ENCODE measurements at places on chromosomes 12 and 14. TPM values are rescaled to one million over a fixed set of nuclear protein-coding genes. Genes with fewer than 3 reads are reported as not detected.

Gene ADIPOR2
- 44.6 TPM for total RNA-seq

Gene SINHCAF
- 27.5 TPM for total RNA-seq

Gene TSPAN19
- total RNA-seq: not detected

Gene USP44
- not detected for total RNA-seq

Gene KLRG1
- total RNA-seq: not detected

- H3K36me3 ChIP-seq: no peaks in the 10 kb centered on the region
- no peak overlapping the region for H3K4me3 ChIP-seq
- H3K4me1 ChIP-seq: no peaks in the 10 kb centered on the region
- H3K27me3 ChIP-seq: peaks cover 4% of the 10 kb centered on the region
- DNase-seq: no peak
These were observed 19.4 kb downstream of the AICDA start for GRCh38 chr12:8593246-8593645.

DNA sequence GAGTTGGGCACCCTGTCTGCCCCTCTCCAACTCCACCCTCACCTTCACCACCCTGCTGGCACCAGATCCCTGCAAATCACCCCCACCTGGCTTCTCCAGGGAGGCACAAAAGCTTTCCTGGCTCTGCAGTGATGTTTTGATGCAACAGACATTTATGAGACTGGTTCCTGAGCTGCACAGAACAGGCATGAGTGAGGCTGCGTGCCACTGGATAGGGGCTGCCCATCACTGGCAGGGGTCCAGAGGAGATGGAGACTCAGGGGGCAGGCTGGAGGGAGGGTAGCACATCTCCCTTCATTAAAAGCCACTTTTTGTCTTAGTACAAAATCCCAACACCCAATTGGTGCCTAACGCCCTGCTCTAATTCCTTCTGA, 17.3 kb upstream of the ZDHHC22 start:
- DNase-seq: no peak
- no peak overlapping the region for H3K27ac ChIP-seq
- H3K27me3 ChIP-seq: peaks cover 28% of the 10 kb centered on the region

DNA sequence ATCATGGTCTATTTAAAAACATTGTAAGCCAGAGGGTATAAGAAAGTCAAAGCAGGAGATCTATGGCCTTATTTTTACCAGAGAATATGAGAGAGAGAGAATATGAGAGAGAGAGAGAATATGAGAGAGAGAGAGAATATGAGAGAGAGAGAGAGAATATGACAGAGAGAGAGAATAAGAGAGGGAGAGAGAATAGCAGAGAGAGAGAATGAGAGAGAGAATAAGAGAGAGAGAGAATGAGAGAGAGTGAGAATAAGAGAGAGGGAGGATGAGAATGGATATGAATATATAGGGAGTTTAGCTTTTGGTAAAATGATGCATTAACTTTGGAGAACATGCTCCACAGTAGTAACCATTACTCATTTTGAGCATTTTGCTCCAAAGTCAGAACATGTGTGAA, 48.0 kb upstream of the ALG10B start:
- H3K4me3 ChIP-seq: no peak overlapping the region
- H3K36me3 ChIP-seq: no peaks in the 10 kb centered on the region
- H3K27me3 ChIP-seq: no peaks in the 10 kb centered on the region
- no peaks in the 10 kb centered on the region for H3K4me1 ChIP-seq

Gene FAIM2
- total RNA-seq: 0.46 TPM

DNA sequence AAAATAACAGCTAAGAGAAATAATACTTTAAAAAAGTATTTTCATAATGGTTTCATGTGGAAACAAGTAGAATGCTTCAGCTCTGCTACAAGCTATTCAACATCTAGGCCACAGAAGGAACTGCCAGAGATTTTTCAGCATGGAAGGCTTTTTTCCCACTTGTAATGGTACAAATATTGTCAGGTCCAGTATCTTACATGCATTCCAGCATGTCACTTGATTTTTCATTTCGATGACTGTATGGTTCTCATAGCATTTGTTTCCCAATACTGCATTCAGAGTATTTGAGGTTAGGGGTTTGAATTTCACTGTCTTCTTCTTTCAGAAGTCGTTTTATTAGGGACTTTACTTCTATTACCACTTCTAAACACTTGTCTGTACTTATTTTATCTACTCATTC, 1701.5 kb upstream of the FLRT2 start:
- H3K27me3 ChIP-seq: no peaks in the 10 kb centered on the region
- H3K27ac ChIP-seq: no peak overlapping the region
- peaks cover 10% of the 10 kb centered on the region for H3K4me1 ChIP-seq
- H3K4me3 ChIP-seq: no peak overlapping the region
- no peak for DNase-seq

Gene KRT4
- total RNA-seq: 0.29 TPM

Gene TRHDE
- 106 TPM for total RNA-seq

Gene RNASE7
- total RNA-seq: not detected

DNA sequence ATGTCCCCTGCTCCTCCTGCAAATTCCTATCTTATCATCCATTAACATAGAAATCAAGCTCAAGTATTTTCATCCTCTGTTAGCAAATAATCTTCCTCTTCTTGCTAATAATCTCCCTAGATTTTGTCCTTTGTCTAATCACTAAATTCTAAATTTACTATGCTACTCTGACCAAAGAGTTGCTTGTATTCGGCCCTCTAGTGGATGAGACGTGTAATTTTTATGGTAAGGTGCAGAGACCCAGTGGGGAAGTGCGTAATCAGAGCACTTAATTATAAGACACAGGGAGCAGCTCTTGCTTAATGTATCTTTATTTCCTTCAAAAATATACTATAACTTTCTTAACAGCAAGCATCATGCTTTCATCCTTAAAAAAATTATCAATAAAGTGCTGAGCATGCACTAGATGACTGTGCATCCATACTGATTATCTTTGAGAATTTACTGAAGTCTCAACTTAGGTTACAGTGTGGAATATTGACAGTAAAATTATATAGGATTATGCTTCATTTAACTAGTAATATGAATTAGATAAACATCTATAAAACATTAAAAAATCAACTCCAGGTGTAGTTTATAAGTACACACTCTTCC, 212.6 kb downstream of the SLC16A7 start:
- DNase-seq: peak; percentile 30
- H3K36me3 ChIP-seq: no peaks in the 10 kb centered on the region
- peaks cover 21% of the 10 kb centered on the region for H3K4me1 ChIP-seq
- H3K4me3 ChIP-seq: no peak overlapping the region
- H3K27me3 ChIP-seq: no peaks in the 10 kb centered on the region
- no peak overlapping the region for H3K27ac ChIP-seq

Gene CLEC1B
- not detected for total RNA-seq

DNA sequence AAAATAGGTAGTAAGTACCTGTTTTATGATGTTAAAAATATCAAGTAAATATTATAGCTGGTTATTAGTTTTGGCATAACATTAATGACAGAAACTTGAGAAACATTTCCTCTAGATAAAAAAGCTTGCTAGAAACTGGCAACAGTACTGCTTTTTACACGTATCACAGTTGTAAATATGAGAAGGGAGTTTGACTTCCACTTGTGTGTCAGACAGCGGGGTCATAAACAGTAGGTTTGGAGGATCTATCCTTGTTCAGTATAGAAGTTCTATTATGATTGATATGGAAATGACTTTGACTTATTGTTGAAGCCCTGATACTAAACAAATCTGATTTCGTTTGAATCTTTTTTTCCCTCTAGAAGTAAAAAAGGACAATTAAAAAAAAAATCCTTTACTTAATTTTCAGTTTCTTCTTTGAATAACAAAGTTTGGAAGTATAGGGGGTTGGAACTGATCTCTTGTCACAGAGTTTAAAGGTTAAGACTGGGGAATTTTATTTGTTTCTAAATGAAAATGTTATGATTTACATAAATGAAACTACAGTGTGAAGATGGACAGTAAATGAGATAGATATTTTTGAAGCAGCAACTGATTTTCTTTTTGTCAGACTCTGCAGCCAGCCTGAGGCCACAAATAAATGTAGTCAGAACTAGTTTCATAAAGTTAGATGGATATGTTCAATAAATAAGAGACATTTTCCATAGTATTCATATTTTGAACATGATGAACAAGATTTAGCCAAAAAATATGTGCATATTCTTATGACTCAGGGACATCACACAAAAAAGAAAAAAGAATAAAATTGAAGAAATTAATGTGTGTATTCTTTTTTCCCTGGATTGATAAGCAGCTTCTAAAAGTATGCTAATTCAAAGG, 50.1 kb downstream of the WNK1 start:
- 0 out of 2 replicates have a peak overlapping the region, but pooled peaks have one; percentile 34 for H3K4me3 ChIP-seq
- peak overlapping the region; percentile 32 for H3K27ac ChIP-seq
- DNase-seq: no peak

Gene GSC
- not detected for total RNA-seq

- H3K4me3 ChIP-seq: no peak overlapping the region
- no peak for DNase-seq
These were observed 70.9 kb downstream of the TRIM9 start for GRCh38 chr14:51023964-51024363.

GRCh38 chr14:37437490-37437889, 157.6 kb downstream of the FOXA1 start:
- no peak for DNase-seq
- no peak overlapping the region for H3K4me3 ChIP-seq
- no peak overlapping the region for H3K27ac ChIP-seq
- no peaks in the 10 kb centered on the region for H3K36me3 ChIP-seq
- no peaks in the 10 kb centered on the region for H3K27me3 ChIP-seq
- no peaks in the 10 kb centered on the region for H3K4me1 ChIP-seq

DNA sequence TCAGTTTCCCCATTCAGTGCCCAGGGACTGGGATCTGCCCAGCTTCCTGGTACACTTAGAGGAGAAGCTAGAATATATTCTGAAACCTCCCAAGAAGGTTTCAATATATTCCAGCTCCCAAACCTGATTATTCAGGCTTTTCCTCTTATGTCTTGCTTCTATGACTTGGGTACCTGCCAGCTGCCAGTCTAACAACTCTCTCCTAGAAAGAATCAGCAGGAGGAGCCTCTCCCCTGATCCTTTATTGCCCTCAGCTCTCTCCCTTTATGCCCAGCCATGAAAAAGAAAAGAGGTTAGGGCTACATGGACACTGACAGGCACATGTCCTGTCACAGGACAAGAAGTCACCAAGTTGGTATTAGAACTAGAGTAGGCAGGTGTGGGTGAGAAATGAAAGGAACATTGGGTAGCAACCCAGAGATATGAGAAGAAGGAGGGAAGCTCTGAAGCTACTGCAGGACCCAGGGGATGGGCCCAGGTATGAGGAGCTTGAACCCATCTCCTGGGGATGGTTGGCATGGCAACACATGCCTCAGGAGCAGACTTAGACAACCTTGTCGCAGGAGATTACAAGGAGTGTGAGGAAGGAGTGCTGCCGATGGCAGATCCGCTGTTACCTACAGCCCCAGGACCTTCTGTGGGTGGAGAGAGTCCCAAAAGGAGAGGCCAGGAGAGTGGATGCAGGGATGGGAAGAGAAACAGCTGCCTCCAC, 2.0 kb upstream of the CACNB3 start:
- DNase-seq: no peak
- H3K27me3 ChIP-seq: no peaks in the 10 kb centered on the region
- H3K27ac ChIP-seq: no peak overlapping the region
- H3K36me3 ChIP-seq: no peaks in the 10 kb centered on the region
- H3K4me3 ChIP-seq: peak overlapping the region; percentile 97
- peaks cover 45% of the 10 kb centered on the region for H3K4me1 ChIP-seq

GRCh38 chr12:116427200-116427930, 131.8 kb upstream of the MAP1LC3B2 start:
- H3K36me3 ChIP-seq: no peaks in the 10 kb centered on the region
- peak; percentile 55 for DNase-seq
- peak overlapping the region; percentile 70 for H3K4me3 ChIP-seq

Gene SLC38A4
- 12.0 TPM for total RNA-seq

- no peaks in the 10 kb centered on the region for H3K27me3 ChIP-seq
- no peak overlapping the region for H3K27ac ChIP-seq
- H3K4me1 ChIP-seq: peaks cover 15% of the 10 kb centered on the region
- H3K36me3 ChIP-seq: no peaks in the 10 kb centered on the region
- H3K4me3 ChIP-seq: no peak overlapping the region
These were observed 418.9 kb downstream of the ZFP36L1 start for GRCh38 chr14:68373847-68374444.

Gene CPNE8
- not detected for total RNA-seq

GRCh38 chr12:120421701-120422100, 16.2 kb upstream of the COX6A1 start:
- H3K4me1 ChIP-seq: no peaks in the 10 kb centered on the region
- H3K27me3 ChIP-seq: peaks cover 17% of the 10 kb centered on the region
- DNase-seq: no peak
- H3K4me3 ChIP-seq: no peak overlapping the region
- no peaks in the 10 kb centered on the region for H3K36me3 ChIP-seq
- no peak overlapping the region for H3K27ac ChIP-seq

DNA sequence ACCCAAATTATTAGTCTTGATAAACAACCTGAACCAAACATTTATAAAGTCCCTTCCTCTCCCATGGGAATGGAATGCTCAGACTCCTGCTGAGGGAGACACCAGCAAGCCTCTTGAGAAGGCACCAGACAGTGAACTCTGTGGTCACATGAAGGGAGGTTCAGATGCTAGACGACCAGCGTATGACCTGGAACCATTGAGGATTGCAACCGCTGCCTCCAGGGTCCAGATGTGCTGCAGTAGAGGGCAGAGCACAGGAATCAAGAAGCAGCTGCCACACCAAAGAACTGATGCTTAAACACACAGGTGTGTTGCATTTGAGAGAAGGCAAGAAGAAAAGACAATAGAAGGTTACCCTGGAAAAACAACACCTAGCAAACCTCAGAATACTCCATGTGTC, 592.4 kb downstream of the AACS start:
- no peaks in the 10 kb centered on the region for H3K4me1 ChIP-seq
- 0 out of 2 replicates have a peak, but pooled peaks cover 4% of the 10 kb centered on the region for H3K36me3 ChIP-seq
- no peak overlapping the region for H3K4me3 ChIP-seq
- no peak for DNase-seq

GRCh38 chr12:25691865-25692114, 138.7 kb upstream of the LMNTD1 start:
- no peak overlapping the region for H3K27ac ChIP-seq
- H3K4me3 ChIP-seq: no peak overlapping the region
- H3K27me3 ChIP-seq: no peaks in the 10 kb centered on the region
- DNase-seq: no peak
- peaks cover 16% of the 10 kb centered on the region for H3K36me3 ChIP-seq

- peaks cover 2% of the 10 kb centered on the region for H3K27me3 ChIP-seq
- DNase-seq: no peak
- no peak overlapping the region for H3K4me3 ChIP-seq
- no peaks in the 10 kb centered on the region for H3K36me3 ChIP-seq
- peaks cover 79% of the 10 kb centered on the region for H3K4me1 ChIP-seq
- H3K27ac ChIP-seq: peak overlapping the region; percentile 2
These were observed 35.8 kb downstream of the EFCAB11 start for GRCh38 chr14:89918721-89919120.

Measured in HFFc6 (cell line).